SJSA1 (cell line): ENCODE measurements at places on chromosomes 4 and X. TPM values are rescaled to one million over a fixed set of nuclear protein-coding genes. Genes with fewer than 3 reads are reported as not detected.

DNA sequence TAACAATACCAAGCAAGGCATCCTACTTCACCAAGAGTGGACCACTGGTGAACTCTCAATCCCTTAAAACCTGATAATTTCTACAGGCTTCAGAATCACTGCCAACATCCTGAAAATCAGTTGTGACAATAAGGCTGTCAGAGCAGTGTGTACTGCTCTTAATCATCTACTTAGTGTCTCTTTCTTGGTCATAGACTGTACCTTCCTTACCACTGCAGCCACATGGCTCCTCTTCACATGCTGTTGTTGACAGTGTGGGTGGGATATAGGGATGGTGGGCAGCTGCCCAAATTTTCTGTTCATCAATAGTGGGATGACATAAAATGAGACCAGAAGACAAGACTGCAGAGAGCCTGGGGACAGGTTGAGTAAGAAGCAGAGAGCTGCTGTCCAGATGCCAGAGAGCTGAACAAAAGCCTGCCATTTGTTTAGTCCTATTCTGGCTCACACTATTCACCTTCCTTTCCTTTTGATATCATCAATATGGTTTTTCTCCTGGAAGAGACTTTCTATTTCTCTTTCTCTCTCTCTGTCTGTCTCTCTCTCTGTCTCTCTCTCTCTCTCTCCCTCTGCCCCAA lies 178.9 kb downstream of the MGST2 start:
- H3K27me3 ChIP-seq = no peaks in the 10 kb centered on the region
- no peaks in the 10 kb centered on the region for H3K36me3 ChIP-seq
- H3K4me3 ChIP-seq = no peak overlapping the region
- no peak overlapping the region for H3K27ac ChIP-seq

TEX13C gene
- total RNA-seq = not detected in 2 replicates

STATH gene
- not detected in 2 replicates for total RNA-seq

DNA sequence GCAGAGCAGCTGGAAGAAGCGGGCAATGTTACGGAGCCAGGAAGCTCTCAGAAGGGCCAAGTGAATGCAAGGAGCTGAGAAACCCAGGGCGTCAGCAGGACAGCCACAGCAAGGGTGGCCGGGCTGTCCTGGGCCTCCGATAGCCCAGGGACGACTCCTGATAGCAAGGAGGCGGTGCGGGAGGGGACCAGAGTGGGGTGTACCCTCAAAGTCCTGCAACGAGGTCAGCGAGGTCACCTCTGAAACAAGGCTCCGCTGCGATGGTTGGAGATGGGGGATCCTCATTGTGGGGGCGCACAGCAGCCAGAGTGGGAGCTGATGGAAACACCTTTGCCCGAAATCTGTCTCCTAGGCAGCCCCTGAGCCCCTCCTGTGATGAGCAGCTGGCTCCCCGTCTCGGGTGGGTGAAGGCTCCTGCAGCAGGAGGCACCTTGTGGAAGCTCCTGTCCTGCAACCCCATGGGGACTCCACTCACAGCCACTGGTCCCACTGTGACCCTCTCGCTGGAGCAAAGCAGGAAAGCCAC lies 4.3 kb upstream of the CCNQ start:
- peaks cover 3% of the 10 kb centered on the region; the same call in 1 of the 2 replicates for H3K4me1 ChIP-seq
- no peaks in the 10 kb centered on the region for H3K27me3 ChIP-seq
- no peak for DNase-seq
- H3K36me3 ChIP-seq = no peaks in the 10 kb centered on the region
- H3K4me3 ChIP-seq = no peak overlapping the region

DNA sequence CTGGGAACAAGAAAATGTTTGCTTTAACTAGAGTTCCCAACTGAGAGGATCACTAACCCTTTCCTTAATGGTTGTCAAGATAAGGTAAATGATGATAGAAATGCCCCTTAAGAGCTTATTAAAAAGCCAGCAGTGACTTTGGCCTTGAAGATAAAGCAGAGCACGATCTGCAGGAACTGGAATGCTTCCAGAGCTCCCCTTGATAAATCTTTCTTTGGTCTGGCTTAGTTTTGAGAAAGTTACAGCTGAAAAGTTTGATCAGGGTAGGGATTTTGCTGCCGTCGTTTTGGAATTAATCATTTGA lies 64.0 kb downstream of the PTTG2 start:
- no peaks in the 10 kb centered on the region for H3K27me3 ChIP-seq
- no peaks in the 10 kb centered on the region for H3K4me1 ChIP-seq
- H3K4me3 ChIP-seq = no peak overlapping the region
- no peak overlapping the region for H3K27ac ChIP-seq
- H3K36me3 ChIP-seq = peaks cover 6% of the 10 kb centered on the region; the same call in 1 of the 2 replicates
- no peak for DNase-seq

DNA sequence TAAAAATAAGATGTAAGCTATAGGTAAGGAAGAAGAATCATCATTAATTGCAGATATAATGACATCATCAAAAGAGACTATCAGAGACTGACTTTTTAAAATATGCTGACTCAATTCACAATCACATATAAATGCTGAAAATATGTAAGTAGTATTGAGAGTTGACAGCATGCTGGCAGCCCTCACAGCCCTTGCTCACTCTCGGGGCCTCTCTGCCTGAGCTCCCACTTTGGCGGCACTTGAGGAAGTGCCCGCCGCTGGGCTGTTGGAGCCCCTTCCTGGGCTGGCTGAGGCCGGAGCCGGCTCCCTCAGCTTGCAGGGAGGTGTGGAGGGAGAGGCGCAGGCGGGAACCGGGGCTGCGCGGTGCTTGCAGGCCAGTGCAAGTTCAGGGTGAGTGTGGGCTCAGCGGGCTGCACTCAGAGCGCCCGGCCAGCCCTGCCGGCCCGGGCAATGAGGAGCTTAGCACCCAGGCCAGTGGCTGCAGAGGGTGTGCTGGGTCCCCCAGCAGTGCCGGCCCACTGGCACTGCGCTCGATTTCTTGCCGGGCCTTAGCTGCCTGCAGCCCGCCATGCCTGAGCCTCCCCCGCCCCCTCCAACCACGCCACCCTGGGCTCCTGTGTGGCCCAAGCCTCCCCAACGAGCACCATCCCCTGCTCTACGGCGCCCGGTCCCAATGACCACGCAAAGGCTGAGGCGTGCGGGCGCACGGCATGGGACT lies 68.9 kb downstream of the RAB28 start:
- no peaks in the 10 kb centered on the region for H3K27me3 ChIP-seq
- DNase-seq = no peak
- H3K36me3 ChIP-seq = no peaks in the 10 kb centered on the region

FAM47A gene
- total RNA-seq = not detected in 2 replicates

SPANXA1 gene
- 0.68 TPM in 1 of 2 replicates, not detected in the other for total RNA-seq

- H3K4me1 ChIP-seq = no peaks in the 10 kb centered on the region
- no peaks in the 10 kb centered on the region for H3K27me3 ChIP-seq
- peak; percentile 2 for DNase-seq
- no peak overlapping the region for H3K27ac ChIP-seq
Observed at GRCh38 chr4:47686294-47686872, 151.5 kb downstream of the CORIN start.

CLDN34 gene
- not detected in 2 replicates for total RNA-seq

- H3K27me3 ChIP-seq = no peaks in the 10 kb centered on the region
- no peaks in the 10 kb centered on the region for H3K36me3 ChIP-seq
- no peak overlapping the region for H3K4me3 ChIP-seq
- DNase-seq = no peak
Observed at GRCh38 chr4:39596971-39597370, 41.7 kb downstream of the SMIM14 start.

GRCh38 chrX:74138943-74139342 lies 165.0 kb upstream of the ZCCHC13 start:
- H3K4me1 ChIP-seq = no peaks in the 10 kb centered on the region
- H3K27me3 ChIP-seq = no peaks in the 10 kb centered on the region
- no peak for DNase-seq

DNA sequence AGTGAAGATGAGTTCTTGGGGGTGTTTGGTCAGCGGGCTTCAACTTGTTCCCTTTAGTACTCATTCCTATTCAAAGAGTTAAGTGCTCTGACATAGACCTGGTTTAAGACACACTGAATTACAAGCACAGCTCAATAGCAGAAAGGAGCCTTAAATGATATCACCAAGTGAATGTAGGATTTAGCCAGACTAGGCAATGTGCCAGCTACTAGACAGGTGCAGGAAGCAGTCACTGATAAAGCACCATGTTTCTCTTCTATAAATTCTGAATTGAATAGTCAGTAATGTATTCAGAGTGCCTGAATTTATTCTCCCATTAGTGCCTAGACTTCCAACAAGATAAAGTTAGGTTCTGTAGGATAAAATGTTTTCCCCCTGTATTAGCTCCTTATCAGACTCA lies 63.6 kb downstream of the ASB9 start:
- no peaks in the 10 kb centered on the region for H3K36me3 ChIP-seq
- H3K4me1 ChIP-seq = peaks cover 18% of the 10 kb centered on the region
- H3K4me3 ChIP-seq = no peak overlapping the region
- DNase-seq = no peak
- no peaks in the 10 kb centered on the region for H3K27me3 ChIP-seq
- H3K27ac ChIP-seq = no peak overlapping the region

GRCh38 chr4:143286701-143287571 lies 49.7 kb upstream of the GAB1 start:
- no peak for DNase-seq
- H3K36me3 ChIP-seq = no peaks in the 10 kb centered on the region
- H3K27ac ChIP-seq = no peak overlapping the region
- no peak overlapping the region for H3K4me3 ChIP-seq
- H3K4me1 ChIP-seq = peaks cover 4% of the 10 kb centered on the region
- H3K27me3 ChIP-seq = no peaks in the 10 kb centered on the region; the same call in 1 of the 2 replicates

MGST2 gene
- total RNA-seq = 34.1 and 37.9 TPM in 2 replicates

DNA sequence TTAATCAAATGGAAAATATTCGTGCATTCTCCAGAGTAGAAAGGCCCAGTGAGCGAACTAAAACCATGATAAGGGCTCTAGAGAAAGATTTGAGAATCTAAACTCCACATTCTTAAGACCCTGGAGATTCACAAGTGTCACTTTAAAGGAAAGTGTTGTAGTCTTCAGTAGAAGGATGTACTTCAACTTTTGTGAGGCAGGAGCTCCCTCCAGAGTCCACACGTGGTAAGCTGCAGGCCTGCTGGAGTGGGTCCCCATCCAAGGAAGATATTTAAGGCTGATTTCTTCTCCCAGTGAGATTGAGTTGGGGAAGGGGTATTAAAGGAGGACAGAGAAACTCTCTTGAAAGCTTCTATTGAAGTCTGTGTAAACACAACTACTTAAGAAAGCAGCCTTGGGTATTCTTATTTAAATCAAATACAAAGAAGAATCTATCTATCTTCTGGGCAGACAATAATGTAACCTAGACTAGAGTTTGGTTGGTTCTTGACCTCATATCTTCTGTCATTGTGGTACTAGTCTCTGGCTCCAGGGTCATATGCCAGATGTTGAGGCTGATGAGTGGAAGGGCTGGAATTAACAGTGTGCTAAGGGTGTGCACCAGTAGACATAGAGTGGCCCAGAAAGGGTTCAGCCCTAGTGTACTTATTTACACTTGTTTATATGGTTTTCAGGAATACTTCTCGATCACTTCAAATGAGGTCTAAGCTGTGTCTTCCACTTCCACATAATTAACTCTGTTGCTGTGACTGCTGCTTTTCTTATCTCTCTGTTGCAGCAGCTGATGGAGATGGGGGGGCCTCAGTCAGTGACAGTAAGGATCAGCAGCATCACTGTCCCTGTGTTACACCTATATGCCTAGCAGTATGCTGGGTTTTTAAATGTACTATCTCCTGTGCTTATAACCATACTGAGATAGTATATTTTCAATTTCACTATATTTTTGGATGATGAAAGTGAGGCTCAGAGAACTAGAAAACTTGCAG lies 76.1 kb downstream of the HMGB2 start:
- H3K27me3 ChIP-seq = no peaks in the 10 kb centered on the region
- no peaks in the 10 kb centered on the region for H3K36me3 ChIP-seq
- no peaks in the 10 kb centered on the region for H3K4me1 ChIP-seq
- H3K4me3 ChIP-seq = no peak overlapping the region

- H3K27ac ChIP-seq = no peak overlapping the region
- H3K27me3 ChIP-seq = no peaks in the 10 kb centered on the region
- H3K4me1 ChIP-seq = peaks cover 19% of the 10 kb centered on the region
Observed at GRCh38 chrX:13254870-13255269, 65.0 kb downstream of the ATXN3L start.

DNA sequence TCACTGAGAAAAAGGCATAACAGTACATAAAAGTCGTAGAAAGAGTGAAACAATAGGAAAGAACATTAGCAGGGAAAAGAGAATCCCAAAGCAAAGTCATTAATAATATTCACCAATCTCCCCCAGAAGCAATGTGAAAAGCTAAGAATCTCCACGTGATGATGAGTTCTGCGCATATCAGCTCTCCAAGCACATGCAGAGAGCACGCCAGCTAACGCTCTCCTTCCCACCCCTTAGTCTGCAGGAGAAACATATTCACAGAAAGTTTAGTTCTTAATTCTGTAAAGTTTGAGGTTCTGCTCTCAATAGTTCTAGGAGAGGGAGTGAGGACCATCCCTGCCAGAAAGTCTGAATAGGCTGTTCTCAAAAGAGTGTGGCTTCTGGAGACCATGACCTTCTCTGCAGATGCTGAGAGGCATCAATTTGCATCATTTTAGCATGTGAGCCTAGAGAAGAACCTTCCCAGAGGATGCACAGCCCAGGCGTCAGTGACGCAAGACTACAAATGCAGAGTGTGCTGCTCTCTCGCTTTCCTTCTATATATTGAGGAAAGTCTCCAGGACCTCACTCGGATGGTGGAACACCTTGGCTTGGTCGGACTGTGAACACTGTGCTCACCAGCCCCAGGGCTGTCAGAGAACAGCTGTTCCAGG lies 51.3 kb upstream of the AFAP1 start:
- no peaks in the 10 kb centered on the region for H3K36me3 ChIP-seq
- no peak overlapping the region for H3K4me3 ChIP-seq
- no peaks in the 10 kb centered on the region for H3K27me3 ChIP-seq
- H3K27ac ChIP-seq = no peak overlapping the region
- peaks cover 11% of the 10 kb centered on the region for H3K4me1 ChIP-seq
- DNase-seq = no peak

AFM gene
- total RNA-seq = not detected in 2 replicates

GRCh38 chr4:98618680-98619079 lies 39.7 kb downstream of the TSPAN5 start:
- H3K27me3 ChIP-seq = no peaks in the 10 kb centered on the region
- H3K4me3 ChIP-seq = no peak overlapping the region
- no peak overlapping the region for H3K27ac ChIP-seq
- H3K4me1 ChIP-seq = peaks cover 28% of the 10 kb centered on the region
- no peak for DNase-seq

DNA sequence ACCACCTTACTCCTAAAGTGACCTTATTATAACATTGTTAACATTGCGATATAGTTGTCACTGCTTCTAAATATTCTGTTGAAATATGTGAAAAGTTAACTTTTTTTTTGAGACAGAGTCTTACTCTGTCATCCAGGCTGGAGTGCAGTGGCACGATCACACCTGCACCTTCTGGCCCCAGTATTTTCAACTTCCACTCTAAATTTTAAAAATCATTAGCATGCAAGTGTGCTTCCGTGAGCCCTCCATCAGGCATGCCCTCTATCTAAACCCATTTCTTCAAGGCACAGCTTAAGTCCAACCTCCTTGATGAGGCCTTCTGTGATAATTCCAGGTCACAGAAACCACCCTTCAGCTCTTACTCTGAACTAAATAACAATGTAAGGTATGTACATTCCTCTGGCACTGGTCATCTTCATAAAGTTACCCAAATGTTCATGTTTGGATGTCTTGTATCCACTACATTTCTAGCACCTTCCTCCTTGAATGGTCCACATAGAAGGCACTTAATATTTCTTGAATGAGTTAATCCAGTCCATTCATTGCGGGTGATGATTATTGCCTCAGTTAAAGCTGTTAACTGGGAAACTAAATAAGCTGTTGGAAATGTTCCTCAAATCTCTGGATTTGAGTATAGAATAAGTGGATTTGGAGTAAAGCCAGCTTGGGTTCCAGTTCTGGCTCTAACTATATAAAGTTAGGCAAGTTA lies 38.6 kb upstream of the TMEM131L start:
- H3K27me3 ChIP-seq = no peaks in the 10 kb centered on the region
- H3K4me1 ChIP-seq = peaks cover 22% of the 10 kb centered on the region
- DNase-seq = peak; percentile 35

FAM47E gene
- not detected in 2 replicates for total RNA-seq
